ENCODE measurements at places on chromosomes 13 and 19.

DNA sequence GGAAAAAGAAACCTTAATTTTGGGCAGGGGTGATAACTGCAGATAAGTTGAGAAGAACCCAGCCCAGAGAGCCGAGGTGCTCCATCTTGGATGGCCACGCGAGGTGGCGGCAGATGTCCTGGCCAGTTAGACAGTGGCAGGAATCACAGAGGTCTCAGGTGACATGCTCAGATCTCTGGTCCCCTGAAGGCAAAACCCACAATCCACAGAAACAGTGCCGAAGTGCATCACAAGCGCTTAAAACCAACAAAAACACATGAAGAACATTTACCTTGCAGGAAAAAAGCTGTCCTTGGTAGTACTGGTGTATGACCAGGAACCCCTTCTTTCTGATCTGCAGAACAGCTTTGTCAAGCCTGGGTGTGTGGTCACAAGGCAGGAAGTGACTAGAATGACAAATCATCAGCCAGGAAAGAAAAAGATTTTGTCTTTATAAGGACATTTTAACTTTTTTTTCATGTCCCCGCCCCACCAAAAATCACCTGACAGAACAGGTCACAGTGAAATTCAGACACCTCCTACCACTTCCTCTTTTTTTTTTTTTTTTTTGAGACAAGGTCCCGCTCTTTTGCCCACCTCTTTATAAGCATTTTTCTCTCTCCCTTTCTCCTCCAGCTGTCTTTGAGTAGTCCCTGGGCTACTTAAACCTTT, at the start of gene LCP1:
Gene LCP1, minus strand, starts transcription at position 338 of the 651 bp plus-strand sequence. CDS start 22,515 bp downstream, outside the sequence.
- DNase-seq, result no peak

GRCh38 chr13:31042049-31042448, 109.6 kb downstream of the TEX26 start:
- DNase-seq, result no peak

- no peak for DNase-seq
Measured at GRCh38 chr19:28486473-28486872, 726.5 kb downstream of the UQCRFS1 start.

DNA sequence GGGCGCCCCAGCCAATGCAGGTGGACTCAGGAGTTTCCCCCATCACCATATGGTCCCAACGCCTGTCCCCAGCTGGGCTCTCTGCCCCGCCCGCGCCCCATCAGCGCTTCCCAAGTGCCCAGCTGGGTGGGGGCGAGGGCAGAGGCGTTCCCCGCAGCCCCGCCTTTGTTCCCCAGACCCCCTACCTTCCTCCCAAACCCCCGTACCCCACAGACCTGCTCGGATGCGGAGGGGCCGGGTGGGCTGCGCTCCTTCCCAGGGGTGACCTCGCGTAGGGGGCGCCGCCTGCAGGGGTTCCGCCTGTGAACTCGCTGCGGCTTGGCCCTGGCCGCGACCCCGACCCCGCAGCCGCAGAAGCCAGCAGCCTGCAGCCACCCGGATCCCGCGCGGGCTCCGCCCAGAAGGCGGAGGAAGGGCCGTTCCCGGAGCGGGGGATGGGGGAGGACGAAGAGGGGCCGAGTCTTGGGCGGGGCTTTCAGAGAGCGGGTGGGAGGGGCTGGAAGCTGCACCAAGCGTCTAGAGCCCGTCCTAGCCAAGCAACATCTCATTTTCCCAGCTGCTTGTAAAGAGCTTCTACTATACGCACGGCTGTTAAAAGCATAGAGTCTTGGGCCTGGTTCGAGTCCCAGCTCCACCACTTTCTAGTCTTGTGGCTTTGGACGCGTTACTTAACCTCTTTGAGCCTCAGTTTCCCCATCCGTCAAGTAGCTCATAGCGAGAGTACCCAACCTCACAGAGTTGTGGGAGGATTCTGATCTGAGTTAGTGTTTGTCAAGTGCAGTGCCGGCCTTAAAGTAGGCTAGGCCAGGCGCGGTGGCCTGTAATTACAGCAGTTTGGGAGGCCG, at the start of gene RAB3D:
Gene RAB3D, minus strand, starts transcription at position 404 of the 845 bp plus-strand sequence. CDS start 2,258 bp downstream, outside the sequence.
- peak; percentile 95 for DNase-seq

DNA sequence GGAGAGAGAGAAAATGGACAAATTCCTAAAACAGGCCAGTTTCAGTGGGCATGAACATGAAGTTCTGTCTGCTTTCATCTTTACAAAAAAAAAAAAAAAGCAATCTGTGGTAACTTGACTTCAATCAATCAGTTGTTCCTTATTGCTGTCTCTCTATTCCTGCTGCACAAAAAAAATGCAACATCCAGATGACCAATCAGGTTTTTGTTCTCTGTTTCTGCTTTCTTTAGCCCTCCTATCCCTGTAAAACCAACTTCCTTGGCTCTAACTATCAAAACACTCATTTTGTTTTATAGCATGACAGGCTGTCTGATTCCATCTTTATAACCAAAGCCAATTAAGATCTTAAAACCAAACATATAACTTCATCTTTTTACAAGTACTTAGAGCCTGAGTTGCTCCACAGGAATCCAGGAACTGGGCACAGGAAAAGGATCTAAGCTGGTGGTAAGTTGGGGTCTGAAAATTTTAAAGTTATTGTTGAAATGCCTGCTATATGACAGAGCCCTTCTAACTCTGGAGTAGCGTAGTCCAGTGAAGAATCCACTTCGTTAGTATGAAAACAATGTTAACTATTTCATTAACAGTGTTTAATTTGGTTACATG, at the start of gene FPR3:
Gene FPR3, plus strand, starts transcription at position 273 of the 606 bp plus-strand sequence. CDS start 28,592 bp downstream, outside the sequence.
- no peak for DNase-seq

DNA sequence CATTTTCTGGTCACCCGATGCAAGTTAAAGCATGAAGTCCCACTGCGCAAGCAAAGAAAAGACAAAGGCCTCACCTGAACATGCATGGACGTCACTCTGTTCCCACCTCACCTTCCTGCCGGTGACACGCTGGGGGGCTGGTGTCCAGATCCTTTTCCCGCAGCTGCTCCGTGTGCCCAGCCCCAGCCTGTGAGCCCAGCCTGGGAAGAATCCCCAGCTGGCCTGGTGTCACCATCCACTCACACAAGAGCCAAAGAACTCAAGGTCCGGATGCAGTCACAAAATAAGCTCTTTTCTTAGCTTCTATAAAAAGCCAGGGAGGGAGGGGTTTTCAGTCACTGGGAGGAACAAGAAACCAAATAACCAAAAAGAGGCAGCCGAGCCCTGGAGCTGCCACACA, 249.9 kb downstream of the COL4A1 start:
- DNase-seq, result no peak

GRCh38 chr13:49303533-49304252, 56.0 kb downstream of the CDADC1 start:
- DNase-seq, result no peak

GRCh38 chr13:59730026-59730425, 433.7 kb downstream of the DIAPH3 start:
- no peak for DNase-seq

- DNase-seq, result no peak
Measured at GRCh38 chr13:47650209-47650608, 350.9 kb downstream of the SUCLA2 start.

GRCh38 chr13:75341028-75341427, 140.9 kb downstream of the TBC1D4 start:
- DNase-seq, result no peak

DNA sequence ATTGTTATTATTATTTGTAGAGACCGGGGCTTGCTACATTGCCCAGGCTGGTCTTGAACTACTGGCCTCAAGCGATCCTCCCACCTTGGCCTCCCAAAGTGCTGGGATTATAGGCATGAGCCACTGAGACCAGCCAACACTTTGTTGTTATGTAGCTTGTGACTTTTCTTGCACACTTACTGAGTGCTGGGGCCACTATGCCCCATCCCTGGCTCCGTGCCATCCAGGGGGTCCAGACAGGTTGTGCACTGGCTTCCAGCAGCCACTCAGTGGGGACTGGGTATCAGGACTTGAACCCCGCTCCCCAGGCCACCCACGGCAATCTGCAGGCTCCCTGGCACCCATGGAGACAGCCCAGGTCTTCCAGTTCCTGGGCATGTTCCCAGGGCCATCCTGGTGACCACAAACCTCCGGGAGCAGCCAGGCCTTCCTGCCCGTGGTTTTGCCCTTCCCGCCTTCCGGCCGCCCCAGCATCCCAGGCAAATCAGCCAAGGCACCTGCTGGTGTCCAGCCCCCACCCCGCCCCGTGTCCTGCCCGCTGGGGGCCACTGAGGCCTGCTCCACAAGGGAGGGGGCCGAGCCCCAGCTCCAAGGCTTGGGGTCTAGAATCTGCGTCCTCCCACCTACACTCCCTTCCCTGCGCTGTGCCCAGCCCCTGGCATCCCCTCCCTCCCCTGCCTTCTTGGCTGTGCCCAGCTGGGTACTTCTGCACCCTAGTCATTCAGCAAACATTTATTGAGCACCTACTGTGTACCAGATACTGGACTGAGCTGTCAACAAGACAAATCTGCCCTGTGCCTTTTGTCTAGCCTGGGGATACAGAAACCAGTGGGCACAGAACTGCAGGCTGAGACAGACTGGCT, 23.7 kb upstream of the SEMA6B start:
- no peak for DNase-seq

DNA sequence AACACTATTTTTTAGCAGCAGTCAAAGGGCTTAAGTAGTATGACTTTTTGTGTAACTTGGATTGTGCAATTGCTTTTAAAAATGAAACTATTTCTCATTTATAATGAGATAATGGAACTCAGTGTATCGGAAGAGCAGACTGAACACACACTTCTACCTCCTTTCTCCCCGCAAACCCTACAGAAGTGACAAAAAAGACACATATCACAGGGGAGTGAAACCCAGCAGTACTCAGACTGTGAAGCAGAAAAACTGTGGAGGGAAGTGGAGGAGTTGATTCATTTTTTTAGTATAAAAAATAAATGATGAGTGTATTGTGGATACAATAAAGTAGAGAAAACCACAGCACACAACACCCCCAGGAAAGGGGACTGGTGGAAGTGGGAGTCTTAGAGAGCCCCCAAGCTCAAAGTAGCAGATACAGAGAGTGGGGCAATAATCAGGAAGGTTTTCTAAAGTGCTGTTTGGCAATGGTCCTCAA, 9.7 kb downstream of the LPAR6 start:
- no peak for DNase-seq

GRCh38 chr19:4337906-4338440, 654 bp downstream of the STAP2 start:
- no peak for DNase-seq

DNA sequence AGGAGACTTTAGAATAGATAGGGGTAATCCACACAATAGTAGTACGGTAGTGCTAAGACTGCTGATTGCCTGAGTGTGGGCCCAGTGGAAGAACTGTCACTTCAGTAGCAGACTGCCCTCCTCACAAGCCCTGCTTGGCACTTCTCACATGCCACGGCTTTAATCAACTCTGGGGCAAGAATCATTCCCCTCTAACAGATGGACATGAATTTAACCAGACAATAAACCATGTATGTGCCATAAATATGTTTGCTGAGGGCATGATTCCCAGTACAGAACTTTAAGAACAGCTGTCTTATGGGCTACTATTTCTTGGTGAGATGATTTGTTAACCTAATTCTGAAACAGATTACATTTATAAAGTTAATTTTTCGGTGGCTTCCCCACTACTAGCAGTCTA, 22.0 kb downstream of the DPY19L3 start:
- no peak for DNase-seq

DNA sequence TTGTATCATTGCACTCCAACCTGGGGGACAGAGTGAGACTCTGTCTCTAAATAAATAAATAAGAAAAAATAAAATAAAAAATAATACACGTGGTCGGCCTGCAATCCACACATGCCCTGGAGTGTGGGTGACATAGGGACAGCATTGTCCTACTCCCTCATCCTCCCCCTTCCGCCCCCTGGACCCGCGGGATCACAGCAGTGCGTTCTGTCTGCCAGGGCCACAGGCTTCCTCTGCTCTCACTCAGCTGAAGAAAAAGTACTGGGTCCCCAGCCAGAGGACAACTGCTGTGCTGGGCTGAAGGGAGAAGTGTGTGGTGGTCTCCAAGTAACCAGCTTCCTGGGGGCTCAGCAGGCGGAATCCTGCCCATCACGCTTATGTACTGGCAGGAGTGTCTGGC, 6.3 kb downstream of the BCAT2 start:
- DNase-seq, result no peak

- DNase-seq, result no peak
Measured at GRCh38 chr19:55661826-55662225, 7.0 kb downstream of the U2AF2 start.

DNA sequence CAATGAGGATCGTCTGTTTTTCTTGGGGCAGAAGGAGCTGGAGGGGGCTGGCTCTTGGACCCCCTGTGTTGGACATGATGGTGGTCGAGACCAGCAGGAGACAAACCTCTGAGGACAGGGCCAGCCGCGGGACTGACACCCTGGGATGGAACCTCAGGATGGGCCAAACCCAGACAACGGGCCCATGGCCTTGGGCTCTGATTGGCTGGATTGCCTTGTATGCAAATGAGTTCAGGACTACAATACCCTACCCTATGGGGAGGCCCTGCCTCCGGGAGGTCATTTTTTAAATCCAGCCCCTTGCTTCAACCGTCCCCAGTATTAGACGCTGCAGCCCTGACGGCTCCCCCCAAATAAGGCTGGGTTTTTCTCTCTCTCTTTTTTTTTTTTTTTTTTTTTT, 22.0 kb downstream of the SLC5A5 start:
- no peak for DNase-seq

DNA sequence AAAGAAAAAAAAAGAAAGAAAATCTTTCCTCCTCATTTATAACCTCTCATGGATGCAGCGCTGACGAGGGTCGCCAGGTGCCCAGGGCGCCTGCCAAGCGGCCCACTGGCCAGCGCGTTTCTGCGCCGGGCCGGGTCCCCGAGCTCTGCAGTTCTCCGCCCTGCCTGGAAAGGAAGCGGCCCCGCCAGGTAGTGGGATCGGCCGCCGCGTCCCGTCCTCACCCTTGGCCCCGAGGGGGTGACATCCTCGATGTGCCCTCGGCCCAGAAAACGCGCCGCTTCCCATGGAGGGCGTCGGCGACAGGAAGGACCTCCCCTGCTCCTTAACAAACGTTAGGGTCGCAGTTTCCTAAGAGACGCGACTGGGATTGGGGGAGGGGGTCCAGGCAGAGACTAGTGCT, 56.9 kb downstream of the ZNF726 start:
- no peak for DNase-seq

- no peak for DNase-seq
Measured at GRCh38 chr13:113117335-113117872, 5.2 kb upstream of the F10 start.

- peak; percentile 74 for DNase-seq
Measured at GRCh38 chr19:51687791-51688670, 5.1 kb upstream of the SPACA6 start.

- DNase-seq, result no peak
Measured at GRCh38 chr13:50805805-50806204, 37.7 kb downstream of the DLEU7 start.

- no peak for DNase-seq
Measured at GRCh38 chr13:87052731-87053130, 618.4 kb upstream of the SLITRK5 start.

- no peak for DNase-seq
Measured at GRCh38 chr19:18993115-18993514, 40.2 kb downstream of the SUGP2 start.

All from right forelimb (tissue), 1 donor.